ENCODE measurements at places on chromosomes 1 and 21.

DNA sequence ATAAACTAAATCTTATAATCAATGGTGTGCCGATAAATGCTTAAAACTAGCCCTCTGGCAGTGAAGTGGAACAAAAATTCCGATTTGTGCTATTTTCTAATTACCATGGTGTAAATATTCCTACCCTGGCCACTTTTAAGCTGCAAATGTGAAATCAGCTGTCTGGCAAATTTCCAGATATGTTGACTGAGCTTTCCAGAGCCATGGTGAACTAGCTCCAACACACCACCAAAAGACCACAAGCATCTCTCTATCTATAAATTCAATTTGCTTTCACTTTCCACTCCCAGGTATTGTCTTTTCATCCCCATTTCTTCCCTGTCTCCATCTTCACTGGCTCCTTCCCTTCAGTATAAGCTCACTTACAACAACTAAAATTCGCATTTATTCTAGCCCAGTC is 152.3 kb upstream of the RGS18 start:
- no peaks in the 10 kb centered on the region for H3K27me3 ChIP-seq
- no peak for ATAC-seq
- H3K4me3 ChIP-seq = no peak overlapping the region
- no peaks in the 10 kb centered on the region for H3K36me3 ChIP-seq
- H3K27ac ChIP-seq = no peak overlapping the region

- no peak overlapping the region for H3K27ac ChIP-seq
- no peak for ATAC-seq
- H3K36me3 ChIP-seq = no peaks in the 10 kb centered on the region
- H3K4me1 ChIP-seq = no peaks in the 10 kb centered on the region
- H3K4me3 ChIP-seq = no peak overlapping the region
These were observed 136.2 kb downstream of the RHOU start for GRCh38 chr1:228871314-228872061.

- H3K4me1 ChIP-seq = peaks cover 26% of the 10 kb centered on the region
- H3K27ac ChIP-seq = peak overlapping the region; percentile 42
- H3K27me3 ChIP-seq = no peaks in the 10 kb centered on the region
These were observed 174.4 kb upstream of the HMCN1 start for GRCh38 chr1:185559684-185560331.

GRCh38 chr1:226606311-226607267 is 58.0 kb downstream of the STUM start:
- no peaks in the 10 kb centered on the region for H3K36me3 ChIP-seq
- ATAC-seq = no peak
- peaks cover 16% of the 10 kb centered on the region for H3K4me1 ChIP-seq
- no peak overlapping the region for H3K4me3 ChIP-seq
- H3K27ac ChIP-seq = no peak overlapping the region

DNA sequence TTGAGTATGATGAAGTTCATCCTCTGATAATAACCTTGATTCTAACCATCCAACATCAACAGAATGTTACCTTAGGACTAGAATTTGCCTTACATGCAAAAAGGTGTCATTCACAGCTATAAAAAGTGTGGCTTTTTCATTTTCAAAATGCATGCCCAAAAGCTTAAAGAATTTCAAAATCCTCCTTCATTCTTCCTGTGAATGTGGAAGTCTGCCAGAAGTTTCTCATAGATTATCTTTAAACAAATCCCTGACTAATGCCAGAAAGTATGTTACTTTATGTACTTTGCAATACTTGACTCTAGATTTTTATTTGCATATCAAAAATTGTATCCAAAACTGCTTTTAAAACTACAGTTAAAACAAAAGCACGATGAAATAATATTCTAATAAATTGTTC is 270.6 kb upstream of the ZRANB2 start:
- no peaks in the 10 kb centered on the region for H3K36me3 ChIP-seq
- H3K4me3 ChIP-seq = no peak overlapping the region
- no peaks in the 10 kb centered on the region for H3K4me1 ChIP-seq
- H3K27me3 ChIP-seq = no peaks in the 10 kb centered on the region

- no peaks in the 10 kb centered on the region for H3K36me3 ChIP-seq
- no peak overlapping the region for H3K4me3 ChIP-seq
- H3K27ac ChIP-seq = no peak overlapping the region
- peaks cover 8% of the 10 kb centered on the region for H3K27me3 ChIP-seq
These were observed 7.4 kb upstream of the EXTL1 start for GRCh38 chr1:26014179-26014578.

GRCh38 chr1:63928186-63929105 is 154.6 kb downstream of the ROR1 start:
- ATAC-seq = no peak
- no peak overlapping the region for H3K4me3 ChIP-seq
- no peaks in the 10 kb centered on the region for H3K36me3 ChIP-seq
- peaks cover 21% of the 10 kb centered on the region for H3K27me3 ChIP-seq
